Stimulated activated CD8-positive, alpha-beta memory T cell treated with anti-CD3 and anti-CD28 coated beads, Interleukin-7, amount 100 ng/mL, for 1 hour (primary cell): ENCODE measurements at places on chromosomes 16 and 17.

- DNase-seq, result no peak
Measured at GRCh38 chr17:72411124-72411563, 290.3 kb downstream of the SOX9 start.

DNA sequence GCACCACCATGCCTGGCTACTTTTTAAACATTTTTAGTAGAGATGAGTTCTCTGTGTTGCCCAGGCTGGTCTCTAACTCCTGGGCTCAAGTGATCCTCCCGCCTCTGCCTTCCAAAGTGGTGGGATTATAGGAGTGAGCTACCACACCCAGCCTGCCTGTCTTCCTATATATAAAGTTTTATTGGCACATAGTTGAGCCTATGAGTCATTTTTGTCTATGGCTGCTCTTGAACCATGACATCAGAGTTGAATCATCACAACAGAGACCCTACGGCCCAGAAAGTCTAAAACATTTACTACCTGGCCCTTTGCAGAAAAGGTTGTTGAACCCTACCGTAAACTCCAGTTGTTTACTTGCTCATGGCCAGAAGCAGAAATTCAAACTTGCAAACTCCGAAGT, 7.9 kb downstream of the SEPTIN12 start:
- DNase-seq, result no peak

GRCh38 chr16:23424292-23424958, 28.6 kb downstream of the COG7 start:
- no peak for DNase-seq

DNA sequence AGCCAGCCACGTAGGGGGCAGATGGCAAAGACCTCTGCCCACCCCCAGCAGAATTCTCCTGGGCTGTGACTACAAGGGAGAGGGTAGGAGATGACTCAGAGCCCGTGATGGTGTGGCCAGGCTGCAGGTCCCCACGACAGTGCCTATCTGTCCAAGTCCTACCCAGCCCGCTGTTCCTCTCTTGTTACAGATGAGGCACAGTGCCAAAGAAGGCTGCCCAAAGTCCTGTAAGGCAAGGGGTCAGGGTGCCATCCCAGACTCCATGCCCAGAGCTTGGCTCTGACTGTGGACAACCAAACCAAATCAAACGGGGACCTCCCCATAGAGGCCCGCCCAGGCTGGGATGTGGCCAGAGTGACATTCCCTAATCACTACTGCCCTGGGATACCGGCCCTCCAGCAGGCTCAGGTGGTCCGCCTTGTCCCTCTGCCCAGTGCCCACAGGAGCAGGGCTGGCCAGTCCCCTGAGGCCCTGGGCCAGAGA, 12.6 kb upstream of the BCAR1 start:
- DNase-seq, result no peak

GRCh38 chr16:3587547-3588110, 10.4 kb upstream of the NLRC3 start:
- no peak for DNase-seq

- no peak for DNase-seq
Measured at GRCh38 chr17:354651-355556, 2.3 kb upstream of the RPH3AL start.

GRCh38 chr16:88839745-88840599, 16.8 kb downstream of the GALNS start:
- no peak for DNase-seq

DNA sequence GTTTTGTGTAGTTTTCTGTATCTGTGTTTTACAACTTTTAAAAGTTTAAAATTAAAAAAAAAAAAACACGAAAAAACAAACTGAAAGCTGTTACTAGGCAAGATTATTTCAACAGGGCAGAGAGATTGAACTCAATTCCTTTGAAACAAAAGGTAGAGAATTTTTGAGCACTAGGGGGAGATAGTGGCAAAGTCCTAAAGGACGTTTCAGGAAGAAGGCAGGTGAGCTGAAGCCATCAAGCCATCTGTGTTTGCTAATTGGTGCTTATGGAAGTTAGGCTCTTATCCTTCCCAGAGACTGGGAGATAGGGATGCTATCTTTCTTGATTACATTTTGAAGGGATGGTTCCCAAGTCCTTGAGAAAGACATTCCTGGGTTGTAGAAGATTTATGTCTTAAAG, 70.6 kb upstream of the CLEC3A start:
- DNase-seq, result no peak

- no peak for DNase-seq
Measured at GRCh38 chr16:73949574-73950320, 346.9 kb upstream of the PSMD7 start.

DNA sequence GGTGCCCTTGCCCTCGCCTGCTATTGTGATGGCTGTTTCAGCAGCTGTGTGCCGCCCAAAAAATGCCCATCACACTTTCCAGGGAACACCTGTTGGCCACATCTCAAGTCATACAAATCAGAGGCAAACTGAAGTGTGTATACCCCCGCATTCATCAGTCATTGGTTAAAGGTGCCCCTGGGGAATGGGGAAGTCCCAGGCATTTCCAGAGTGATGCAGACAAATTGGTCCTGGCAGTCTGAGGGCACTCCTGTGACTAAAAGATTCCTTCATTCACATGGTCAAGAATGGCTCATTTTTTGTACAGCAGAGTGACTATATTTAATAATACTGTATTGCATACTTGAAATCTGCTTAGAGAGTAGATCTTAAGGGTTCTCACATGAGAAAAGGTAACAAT, 102.9 kb upstream of the TMEM97 start:
- DNase-seq, result no peak

DNA sequence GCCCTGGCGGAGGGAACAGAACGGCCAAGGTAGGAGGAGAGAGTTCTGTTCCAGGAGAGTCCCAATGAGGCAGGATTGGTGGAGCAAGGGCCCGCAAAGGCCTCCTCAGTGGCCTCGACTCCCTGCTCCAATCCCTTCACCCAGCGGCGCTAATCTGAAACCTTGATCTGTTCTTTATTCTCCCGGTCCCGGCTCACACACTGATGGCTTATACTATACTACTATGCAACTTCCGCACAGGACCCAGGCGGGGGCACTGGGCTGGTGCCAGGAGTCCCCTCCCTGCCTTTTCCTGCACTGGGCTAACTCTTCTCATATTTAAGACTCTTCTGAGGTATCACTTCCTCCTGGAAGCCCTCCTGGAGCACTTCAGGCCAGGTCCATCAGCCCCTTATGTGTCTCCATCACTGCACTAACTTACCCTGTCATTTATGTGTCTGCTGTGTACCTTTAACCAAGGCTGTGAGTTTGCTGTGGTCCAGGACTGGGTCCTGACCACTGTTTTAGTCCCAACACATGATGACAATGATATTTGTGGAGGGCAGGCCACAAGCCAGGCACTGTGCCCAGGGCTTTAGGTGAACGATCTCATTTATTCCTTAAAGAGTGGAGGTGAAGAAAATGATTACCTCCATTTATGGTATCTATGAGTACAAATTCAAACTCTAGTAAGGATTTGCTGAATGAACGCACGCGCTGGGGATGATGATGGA, 6.8 kb downstream of the CCDC102A start:
- DNase-seq, result no peak

- no peak for DNase-seq
Measured at GRCh38 chr17:79075446-79075750, 774 bp downstream of the ENGASE start.

GRCh38 chr17:56891751-56892150, 22.1 kb downstream of the TRIM25 start:
- DNase-seq, result peak; percentile 23

- DNase-seq, result no peak
Measured at GRCh38 chr16:49505556-49505955, 132.0 kb downstream of the C16orf78 start.

DNA sequence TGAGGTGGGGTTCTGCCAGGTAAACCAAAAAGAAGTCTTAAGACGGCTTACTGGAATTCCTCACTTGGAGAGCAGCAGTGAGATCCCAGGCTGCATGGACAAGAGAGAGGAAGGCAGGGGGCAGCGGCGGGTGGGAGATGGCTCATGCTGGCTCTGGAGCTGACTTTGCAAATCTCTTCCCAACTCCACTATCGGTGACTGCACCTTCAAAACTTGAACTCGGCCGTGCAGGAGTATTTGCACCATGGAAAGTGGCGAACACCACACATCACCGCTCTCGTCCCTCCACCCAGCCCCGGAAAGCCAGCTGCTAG, 16.7 kb downstream of the CA5A start:
- DNase-seq, result no peak

DNA sequence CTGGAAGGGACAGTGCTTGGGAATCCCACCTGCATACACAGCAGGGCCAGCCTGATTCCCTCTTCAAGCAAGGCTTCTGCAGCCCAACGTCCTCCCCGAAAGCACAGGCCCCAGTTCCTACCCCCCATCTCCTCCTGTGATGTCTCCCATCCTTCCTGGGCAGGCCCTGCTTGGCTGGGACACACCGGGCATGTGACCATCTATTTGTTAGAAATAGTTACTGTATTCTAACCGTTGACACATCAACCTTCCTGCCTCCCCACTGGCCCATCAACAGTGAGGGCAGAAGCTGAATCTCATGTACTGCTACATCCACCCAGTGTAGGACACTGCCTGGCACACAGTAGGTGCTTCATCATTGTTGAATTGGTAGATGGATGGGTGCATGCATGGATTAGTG, 10.7 kb downstream of the PRR29 start:
- no peak for DNase-seq

- DNase-seq, result no peak
Measured at GRCh38 chr16:60608971-60609370, 1427.3 kb downstream of the CDH8 start.

GRCh38 chr16:76837872-76838271, 353.1 kb upstream of the MON1B start:
- DNase-seq, result no peak

- DNase-seq, result no peak
Measured at GRCh38 chr17:51435171-51435552, 174.8 kb downstream of the UTP18 start.

DNA sequence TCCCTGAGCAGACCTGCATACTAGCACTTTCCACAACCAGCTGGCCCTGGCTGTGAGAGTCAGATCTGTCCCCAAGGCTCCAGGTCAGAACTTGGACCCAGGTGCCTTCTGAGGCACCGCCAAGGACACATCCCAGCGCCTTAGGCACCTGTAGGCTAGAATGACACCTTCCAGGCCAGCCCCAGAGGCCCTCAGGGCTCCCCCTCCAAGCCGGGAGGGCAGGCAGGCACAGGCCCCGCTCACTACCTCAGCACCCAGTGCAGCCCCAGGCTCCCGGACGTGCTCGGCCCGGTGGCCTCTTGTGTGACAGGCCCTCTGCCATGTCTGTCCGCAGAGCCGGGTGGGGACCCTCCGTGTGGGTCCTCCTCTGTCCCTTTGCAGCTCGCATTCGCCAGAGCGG, 56.3 kb upstream of the CMIP start:
- no peak for DNase-seq

DNA sequence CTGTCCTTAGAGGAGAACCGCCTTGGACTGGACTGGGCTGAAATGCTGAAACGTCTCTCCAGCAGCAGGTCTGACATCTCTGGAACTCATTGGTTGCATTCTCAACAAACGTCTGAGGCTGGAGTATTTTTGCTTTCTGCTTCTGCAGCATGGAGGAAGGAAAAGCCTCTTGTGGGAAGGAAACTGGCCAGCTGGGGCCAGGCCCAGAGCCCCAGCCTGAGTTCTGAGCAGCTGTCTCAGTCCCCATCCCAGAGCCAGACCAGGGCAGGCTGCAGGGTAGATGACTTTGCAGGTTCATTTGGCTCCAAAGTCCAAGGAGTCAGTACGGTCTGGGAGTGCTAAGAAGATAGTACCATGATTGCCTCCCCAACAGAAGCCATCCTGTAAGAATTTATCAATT, 18.3 kb downstream of the TEKT3 start:
- DNase-seq, result no peak

- no peak for DNase-seq
Measured at GRCh38 chr17:79769570-79770506, 8.1 kb upstream of the CBX2 start.
